ENCODE measurements at places on chromosomes 11 and 22.

GRCh38 chr11:64351136-64351631 is 7.8 kb upstream of the RPS6KA4 start:
- no peak for DNase-seq

GRCh38 chr11:36409152-36409816 is 100.8 kb downstream of the TRAF6 start:
- no peak for DNase-seq

DNA sequence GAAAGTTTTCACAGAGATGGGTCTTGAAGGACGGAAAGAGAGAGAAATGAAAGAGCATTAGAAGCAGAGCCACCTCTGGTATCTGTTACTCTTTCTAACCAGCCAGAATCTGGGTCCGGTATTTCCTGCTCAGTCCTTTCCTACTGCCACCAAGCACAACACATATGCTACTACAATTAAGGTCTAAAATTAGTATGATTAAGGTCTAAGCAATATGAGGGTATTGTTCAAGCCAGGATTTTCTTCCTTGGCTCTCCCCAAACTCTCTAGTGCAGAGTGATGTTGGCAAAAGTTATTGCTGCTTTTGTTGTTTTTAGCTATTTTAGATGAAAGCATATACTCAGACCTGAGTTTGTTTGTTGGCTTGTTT is 59.2 kb upstream of the EED start:
- DNase-seq = no peak

GRCh38 chr11:94767291-94767690 is 865 bp upstream of the AMOTL1 start:
- no peak for DNase-seq

- DNase-seq = no peak
Observed at GRCh38 chr22:22245935-22246525, 1.4 kb downstream of the VPREB1 start.

- DNase-seq = no peak
Observed at GRCh38 chr11:65223011-65223410, 38.8 kb upstream of the POLA2 start.

GRCh38 chr22:27134315-27134701 is 476.9 kb downstream of the MIAT start:
- no peak for DNase-seq

DNA sequence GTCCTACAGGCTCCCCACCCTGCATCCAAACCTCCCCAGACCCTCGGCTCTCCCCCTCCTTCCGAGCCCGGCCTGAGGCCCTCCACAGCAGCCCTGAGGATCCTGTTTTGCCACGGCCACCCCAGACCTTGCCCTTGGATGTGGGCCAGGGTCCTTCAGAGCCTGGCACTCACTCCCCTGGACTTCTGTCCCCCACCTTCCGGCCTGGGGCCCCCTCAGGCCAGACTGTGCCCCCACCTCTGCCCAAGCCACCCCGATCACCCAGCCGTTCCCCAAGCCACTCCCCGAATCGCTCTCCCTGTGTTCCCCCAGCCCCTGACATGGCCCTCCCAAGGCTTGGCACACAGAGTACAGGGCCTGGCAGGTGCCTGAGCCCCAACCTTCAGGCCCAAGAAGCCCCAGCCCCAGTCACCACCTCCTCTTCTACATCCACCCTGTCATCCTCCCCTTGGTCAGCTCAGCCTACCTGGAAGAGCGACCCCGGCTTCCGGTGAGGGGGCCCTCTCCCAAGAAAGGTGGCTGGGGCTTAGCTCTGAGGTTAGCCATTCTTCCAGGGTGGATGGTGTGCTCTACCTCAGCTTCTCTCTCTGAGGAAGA is 2.9 kb downstream of the INPP5J start:
- DNase-seq = no peak

DNA sequence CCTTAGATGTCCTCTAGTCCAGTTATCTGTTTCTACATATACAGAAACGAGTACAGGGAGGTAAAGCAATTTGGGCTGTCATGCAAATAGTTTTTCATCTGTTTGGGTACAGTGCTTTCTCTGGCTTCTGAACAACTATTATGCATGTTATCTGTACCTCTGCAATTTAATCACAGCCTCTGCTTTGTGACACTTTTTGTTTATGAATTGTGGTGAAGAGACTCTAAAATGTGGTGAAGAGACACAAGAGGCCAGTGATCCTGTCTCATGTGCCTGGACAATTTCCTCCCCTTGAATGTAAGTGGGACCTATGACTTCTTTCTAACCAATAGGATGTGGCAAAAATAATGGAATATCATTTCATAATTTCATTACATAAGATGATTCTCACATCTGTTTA is 130.3 kb upstream of the ARHGAP42 start:
- DNase-seq = no peak

GRCh38 chr22:37137131-37137530 is 12.6 kb downstream of the IL2RB start:
- no peak for DNase-seq

DNA sequence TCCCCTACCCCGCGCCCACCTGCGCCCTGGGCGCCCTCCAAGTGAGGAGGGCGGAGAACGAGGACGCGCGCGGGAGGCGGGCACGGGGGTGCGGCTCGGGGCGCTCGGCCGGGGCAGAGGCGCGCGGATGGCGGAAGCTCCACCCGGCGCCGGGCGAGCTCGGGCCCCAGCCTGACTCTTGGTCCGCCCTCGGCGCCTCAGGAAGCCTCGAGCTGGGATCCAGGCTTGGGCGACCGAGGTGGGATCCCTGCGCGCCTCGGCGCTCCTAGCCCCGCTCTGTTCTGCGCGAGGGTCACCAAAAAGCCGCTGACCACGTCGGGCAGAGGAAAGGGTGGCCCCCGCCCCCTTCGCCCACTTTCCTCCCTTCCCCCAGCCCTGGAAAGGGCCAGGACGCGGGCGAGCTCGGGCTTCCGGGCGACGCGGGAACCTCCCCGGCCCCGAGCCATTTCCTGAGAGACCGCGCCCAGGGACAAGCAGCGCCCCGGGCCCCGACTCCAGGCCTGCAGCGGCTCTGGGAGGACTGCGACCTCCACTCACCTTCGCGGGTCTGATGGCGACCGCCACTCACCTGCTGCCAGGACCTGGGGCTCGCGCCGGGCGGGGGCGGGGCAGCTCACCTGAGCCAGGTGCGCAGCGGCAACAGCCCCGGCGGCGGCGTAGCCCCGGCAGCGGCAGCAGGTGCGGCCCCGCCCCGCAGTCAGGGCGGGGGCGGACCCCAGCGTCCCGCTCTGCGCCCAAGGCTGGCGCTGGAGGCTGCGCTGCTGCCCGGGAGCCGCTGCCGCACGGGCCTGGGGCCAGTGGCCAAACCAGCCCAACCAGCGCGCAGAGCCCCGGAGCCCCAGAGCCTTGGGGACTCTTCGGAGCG is 2.2 kb upstream of the SIGIRR start:
- DNase-seq = peak; percentile 77

DNA sequence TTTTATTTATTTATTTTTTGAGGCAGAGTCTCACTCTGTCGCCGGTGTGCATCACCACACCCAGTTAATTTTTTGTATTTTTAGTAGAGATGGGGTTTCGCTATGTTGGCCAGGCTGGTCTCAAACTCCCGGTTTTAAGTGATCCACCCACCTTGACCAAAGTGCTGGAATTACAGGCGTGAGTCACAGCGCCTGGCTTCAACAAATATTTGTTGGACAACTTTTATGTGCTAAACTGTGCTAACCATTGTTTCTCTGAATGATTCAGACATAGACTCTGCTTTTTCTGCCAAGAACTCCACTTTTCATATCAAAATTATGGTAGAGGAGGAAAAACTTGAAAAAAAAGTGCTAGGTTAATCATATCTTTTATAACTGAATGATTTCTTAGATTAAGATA is 36.3 kb downstream of the MMP7 start:
- DNase-seq = no peak

DNA sequence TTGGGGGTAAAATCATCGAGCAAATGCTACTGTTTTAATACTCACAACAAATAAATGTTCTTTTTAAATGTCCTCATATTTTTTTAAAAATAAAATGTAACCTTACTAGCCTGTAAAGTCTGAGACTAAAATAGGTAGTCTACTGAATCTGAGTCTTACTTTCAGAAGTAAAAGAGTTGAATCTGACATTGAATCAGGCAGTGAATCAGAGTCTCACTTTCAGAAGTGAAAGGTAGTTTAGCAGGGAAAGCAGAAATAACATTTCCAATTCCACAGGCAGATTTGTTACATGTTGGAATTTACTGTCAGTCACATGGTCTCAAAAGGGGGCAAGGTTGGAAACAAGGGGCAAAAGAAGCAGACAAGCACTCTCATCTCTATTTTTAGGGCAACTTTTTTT is 143.0 kb downstream of the ELP4 start:
- no peak for DNase-seq

GRCh38 chr11:30206249-30206996 is 24.4 kb upstream of the FSHB start:
- DNase-seq = no peak

DNA sequence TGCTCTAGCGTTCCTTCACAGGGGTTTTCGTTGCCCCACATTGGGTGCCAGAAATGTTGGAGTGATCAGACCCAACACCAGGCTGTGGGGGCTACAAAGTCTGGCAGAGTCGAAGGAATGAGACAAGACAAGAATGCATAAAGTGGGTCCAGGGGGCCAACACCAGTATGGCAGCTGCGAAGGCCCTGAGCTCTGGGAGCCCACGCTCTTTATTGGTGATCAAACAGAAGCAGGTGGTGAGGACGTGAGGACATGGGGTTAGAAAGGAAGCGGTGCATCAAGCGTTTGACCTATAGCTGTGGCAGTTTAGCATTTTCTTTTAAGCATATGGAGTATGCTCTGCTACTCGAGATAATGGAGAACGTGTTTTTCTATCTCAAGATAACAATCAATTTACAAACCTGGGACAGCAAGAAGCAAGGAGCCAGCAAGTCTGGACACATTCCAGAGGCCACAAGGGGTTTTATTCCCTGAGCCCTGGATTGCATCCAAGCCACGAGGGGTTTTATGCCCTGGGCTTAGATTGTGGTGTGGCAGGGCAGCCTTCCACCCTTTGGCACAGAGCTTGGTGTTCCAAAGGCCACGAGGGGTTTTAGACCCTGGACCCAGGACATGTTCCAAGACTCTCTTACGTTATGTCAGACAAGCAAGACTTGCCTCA is 3.9 kb upstream of the DNAJB13 start:
- DNase-seq = no peak

DNA sequence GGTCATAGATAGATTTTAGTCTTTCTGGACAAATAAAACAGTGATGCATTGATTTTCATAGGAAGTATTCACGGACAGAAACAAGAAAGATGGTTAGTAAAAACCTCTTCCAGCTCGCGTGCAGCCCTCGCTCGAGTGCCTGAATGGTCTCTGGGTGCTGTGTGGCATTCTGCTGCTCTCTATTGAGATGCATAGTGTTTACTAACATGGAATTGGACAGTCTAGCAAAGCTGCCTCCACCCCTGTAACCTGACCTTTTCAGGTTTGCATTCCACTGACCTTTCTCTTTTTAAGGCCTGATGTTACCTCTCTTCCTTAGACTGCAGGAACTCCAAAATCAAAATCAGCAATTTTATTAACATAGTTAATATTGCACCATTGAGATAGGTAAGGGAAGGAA is 643.4 kb downstream of the JRKL start:
- no peak for DNase-seq

Measured in right kidney (tissue), 9 donors.